ENCODE measurements at places on chromosomes 7 and 10. TPM values are rescaled to one million over a fixed set of nuclear protein-coding genes. Genes with fewer than 3 reads are reported as not detected.

Gene FAM25G
- total RNA-seq = not detected

Gene DDX56
- 93.8 TPM for total RNA-seq

Gene JCAD
- total RNA-seq = 7.8 TPM

Gene NPS
- total RNA-seq = not detected

Gene NPC1L1
- total RNA-seq = 0.04 TPM

DNA sequence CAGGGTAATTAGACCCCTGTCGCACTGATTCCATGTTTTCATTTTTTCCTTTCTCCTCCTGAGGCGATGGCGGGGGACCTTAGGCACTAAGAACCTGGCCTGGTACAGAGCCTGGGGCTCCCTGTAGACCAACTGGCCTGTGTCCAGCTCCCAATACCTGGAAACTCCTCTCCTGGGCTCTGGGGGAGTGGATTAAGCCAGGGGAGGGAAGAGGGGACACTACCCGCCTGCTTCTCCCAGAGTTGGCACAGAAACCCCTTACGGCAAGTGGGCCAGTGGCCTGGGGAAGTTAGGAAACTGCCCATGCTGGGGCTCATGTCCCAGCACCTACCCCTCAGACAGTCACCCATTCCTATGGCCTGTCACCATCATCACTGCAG, 121.6 kb downstream of the GRID1 start:
- H3K27ac ChIP-seq = no peak overlapping the region
- H3K4me3 ChIP-seq = no peak overlapping the region
- no peaks in the 10 kb centered on the region for H3K36me3 ChIP-seq
- no peaks in the 10 kb centered on the region for H3K27me3 ChIP-seq
- no peaks in the 10 kb centered on the region for H3K4me1 ChIP-seq
- no peak for DNase-seq

DNA sequence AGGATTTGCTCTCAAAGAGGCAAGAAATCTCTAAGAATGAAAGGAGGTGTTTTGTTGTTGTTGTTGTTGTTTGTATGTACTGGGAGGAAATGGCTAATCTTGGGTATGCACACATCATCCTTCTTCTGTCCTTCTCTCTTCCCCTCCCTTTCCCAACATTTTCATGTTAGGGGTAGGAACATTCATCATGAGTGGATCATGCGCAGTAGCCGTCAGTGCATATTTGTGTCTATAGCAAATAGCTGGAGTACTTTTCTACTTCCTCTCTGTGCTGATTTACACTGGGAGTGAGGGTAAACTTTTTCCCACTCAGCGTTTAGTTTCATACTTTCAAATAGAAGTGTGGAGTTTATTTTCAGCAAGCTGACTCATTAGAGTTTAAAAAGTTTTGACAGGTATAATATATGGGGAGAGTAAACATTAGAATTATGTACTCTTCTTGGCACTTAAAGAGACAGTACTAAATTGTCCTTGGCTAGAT, 80.5 kb upstream of the PRKG1 start:
- no peak overlapping the region for H3K27ac ChIP-seq
- peaks cover 67% of the 10 kb centered on the region for H3K27me3 ChIP-seq
- no peaks in the 10 kb centered on the region for H3K36me3 ChIP-seq
- no peak overlapping the region for H3K4me3 ChIP-seq

- H3K27ac ChIP-seq = no peak within 1 kb of the TSS
- DNase-seq = peak; percentile 93
- peaks cover 6% of the 10 kb centered on the region for H3K4me1 ChIP-seq
- H3K27me3 ChIP-seq = no peaks in the 10 kb centered on the region
- H3K4me3 ChIP-seq = peak within 1 kb of the TSS; percentile 84
- H3K36me3 ChIP-seq = no peaks in the 10 kb centered on the region
Measured at GRCh38 chr7:100177045-100178001, at the start of the genes GPC2 and STAG3. Gene GPC2 (minus strand): TSS chr7:100177381. CDS start chr7:100177199, 182 bp downstream. Gene STAG3 (plus strand): TSS chr7:100177918. CDS start chr7:100180557, 2,639 bp downstream.

DNA sequence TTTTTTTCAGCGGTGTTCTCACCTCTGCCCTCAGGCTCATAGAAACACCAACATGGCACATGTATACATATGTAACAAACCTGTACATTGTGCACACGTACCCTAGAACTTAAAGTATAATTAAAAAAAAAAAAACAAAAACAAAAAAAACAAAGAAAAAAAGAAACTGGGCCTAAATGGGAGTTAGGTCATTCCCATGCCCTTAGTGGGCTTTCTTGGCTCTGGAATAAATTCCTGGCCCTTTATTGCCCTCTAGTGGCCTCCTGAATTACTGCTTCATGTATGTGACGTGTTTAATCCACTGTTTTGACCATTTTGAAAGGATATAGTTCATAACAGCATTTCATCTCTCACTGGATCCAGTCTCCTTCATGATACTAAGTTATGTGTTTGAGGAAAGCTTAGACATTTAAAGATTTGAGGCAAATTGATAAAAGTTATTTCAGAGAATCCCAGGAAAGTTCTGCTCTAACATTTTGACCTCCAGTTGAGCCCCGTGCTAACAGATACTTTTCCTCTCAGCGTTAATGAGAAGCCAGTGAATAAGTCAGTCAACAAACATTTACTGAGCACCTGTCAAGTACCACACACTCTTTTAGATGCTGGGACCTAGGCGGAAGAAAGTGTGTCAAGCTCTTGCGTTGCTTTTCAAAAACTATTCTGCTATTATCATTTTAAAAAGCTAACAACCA, 54.7 kb upstream of the SYPL1 start:
- H3K4me1 ChIP-seq = no peaks in the 10 kb centered on the region
- DNase-seq = peak; percentile 94
- no peak overlapping the region for H3K4me3 ChIP-seq

- no peak overlapping the region for H3K4me3 ChIP-seq
- H3K27ac ChIP-seq = no peak overlapping the region
- H3K4me1 ChIP-seq = no peaks in the 10 kb centered on the region
- no peaks in the 10 kb centered on the region for H3K27me3 ChIP-seq
Measured at GRCh38 chr7:51700593-51701215, 384.1 kb upstream of the COBL start.

DNA sequence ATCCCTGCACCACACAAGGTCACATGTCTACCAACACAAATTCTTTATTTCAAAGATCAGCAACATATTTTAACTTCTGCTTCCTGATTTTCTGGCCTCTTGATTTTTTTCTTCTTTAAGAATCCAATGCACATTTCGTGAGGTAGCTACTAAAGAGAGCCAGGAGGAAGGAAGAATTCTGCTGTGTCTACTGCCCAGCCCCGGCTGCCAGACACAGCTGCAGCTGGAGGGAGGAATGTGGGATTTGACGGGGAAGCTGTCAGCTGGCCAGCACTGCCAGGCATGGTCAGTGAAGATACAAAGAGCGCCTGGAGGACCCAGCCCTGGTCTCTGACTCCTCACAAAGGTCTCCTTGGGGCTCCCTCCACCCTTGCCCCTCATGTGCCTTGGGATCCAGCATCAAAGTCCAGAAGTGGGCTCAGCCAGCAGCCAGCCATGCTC, 6.9 kb upstream of the AOC1 start:
- H3K4me1 ChIP-seq = no peaks in the 10 kb centered on the region
- H3K4me3 ChIP-seq = no peak overlapping the region
- no peak overlapping the region for H3K27ac ChIP-seq
- no peaks in the 10 kb centered on the region for H3K36me3 ChIP-seq

DNA sequence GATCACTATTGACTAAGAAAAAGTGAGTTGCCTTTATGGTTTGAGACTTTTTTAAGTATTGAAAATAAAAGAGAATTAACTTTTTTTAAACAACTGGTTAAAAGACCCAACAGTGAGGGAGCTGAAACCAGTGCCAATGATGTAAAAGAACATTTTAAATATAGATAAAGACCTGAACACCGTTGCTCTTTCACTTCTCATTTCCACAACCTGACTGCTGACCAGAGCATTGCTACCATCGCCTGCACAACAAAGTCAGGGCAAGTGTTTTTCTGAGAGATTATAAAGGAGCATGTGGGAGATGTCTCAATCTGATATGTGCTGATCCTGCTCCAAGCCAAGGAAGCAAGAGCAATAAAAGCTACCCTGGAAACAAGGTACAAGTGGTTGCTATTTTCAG, 34.7 kb downstream of the IMMP2L start:
- H3K4me1 ChIP-seq = peaks cover 33% of the 10 kb centered on the region
- no peaks in the 10 kb centered on the region for H3K27me3 ChIP-seq
- H3K36me3 ChIP-seq = no peaks in the 10 kb centered on the region

GRCh38 chr7:16347066-16347826, 74.1 kb downstream of the CRPPA start:
- no peaks in the 10 kb centered on the region for H3K27me3 ChIP-seq
- H3K36me3 ChIP-seq = no peaks in the 10 kb centered on the region
- peaks cover 29% of the 10 kb centered on the region for H3K4me1 ChIP-seq
- no peak overlapping the region for H3K4me3 ChIP-seq
- H3K27ac ChIP-seq = peak overlapping the region; percentile 39
- DNase-seq = peak; percentile 15

DNA sequence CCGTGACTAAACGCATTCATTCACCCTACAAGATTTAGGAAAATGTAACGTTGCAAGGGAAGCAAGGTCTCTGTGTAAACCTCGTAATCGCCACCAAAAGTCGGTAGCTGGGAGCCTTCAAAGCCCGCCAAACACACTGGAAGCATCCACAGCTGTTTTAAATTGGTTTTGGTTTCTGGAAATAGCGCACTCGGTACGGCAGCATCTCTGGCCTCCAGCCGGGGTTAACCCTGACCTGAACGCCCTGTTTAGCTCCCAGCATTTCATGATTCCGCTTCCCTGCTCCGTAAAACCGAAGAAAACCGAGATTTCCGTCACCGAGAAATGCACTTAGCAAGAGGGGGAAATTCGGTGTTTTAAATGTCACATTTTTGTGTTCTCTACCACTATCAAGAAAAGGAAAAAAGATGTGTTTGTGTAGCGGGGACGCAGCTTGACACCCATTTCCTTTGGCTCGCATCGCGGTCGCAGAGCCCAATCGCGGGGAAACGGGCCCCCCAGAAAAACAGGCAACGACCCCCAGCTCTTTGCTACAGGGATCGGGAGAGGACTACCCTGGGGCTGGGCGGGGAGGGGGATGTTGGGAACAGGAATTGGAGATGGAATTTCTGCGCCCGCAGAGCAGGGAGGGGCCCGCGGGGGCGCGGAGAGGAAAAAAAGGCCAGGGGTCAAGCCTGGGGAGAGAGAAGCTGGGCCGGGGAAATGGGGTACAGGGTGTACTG, 646 bp downstream of the SGCE start:
- no peak for DNase-seq
- H3K36me3 ChIP-seq = no peaks in the 10 kb centered on the region
- H3K27me3 ChIP-seq = no peaks in the 10 kb centered on the region
- peaks cover 21% of the 10 kb centered on the region for H3K4me1 ChIP-seq

- no peak overlapping the region for H3K27ac ChIP-seq
- no peaks in the 10 kb centered on the region for H3K27me3 ChIP-seq
- no peak overlapping the region for H3K4me3 ChIP-seq
- peaks cover 12% of the 10 kb centered on the region for H3K4me1 ChIP-seq
- no peak for DNase-seq
Measured at GRCh38 chr10:122277526-122278136, 6.5 kb downstream of the BTBD16 start.

- no peak overlapping the region for H3K27ac ChIP-seq
- no peak for DNase-seq
- peaks cover 82% of the 10 kb centered on the region for H3K36me3 ChIP-seq
- H3K4me1 ChIP-seq = peaks cover 11% of the 10 kb centered on the region
- no peaks in the 10 kb centered on the region for H3K27me3 ChIP-seq
- H3K4me3 ChIP-seq = no peak overlapping the region
Measured at GRCh38 chr7:43630482-43630881, 47.6 kb downstream of the STK17A start.

- H3K36me3 ChIP-seq = no peaks in the 10 kb centered on the region
- peak overlapping the region; percentile 22 for H3K4me3 ChIP-seq
- H3K4me1 ChIP-seq = peaks cover 16% of the 10 kb centered on the region
- no peaks in the 10 kb centered on the region for H3K27me3 ChIP-seq
Measured at GRCh38 chr7:83677180-83677866, 28.4 kb upstream of the SEMA3E start.

- peak overlapping the region; percentile 93 for H3K27ac ChIP-seq
- H3K4me1 ChIP-seq = peaks cover 40% of the 10 kb centered on the region
- H3K27me3 ChIP-seq = no peaks in the 10 kb centered on the region
- no peaks in the 10 kb centered on the region for H3K36me3 ChIP-seq
- no peak overlapping the region for H3K4me3 ChIP-seq
- DNase-seq = peak; percentile 82
Measured at GRCh38 chr10:114520453-114520852, 116.2 kb upstream of the AFAP1L2 start.

GRCh38 chr7:86448856-86449255, 194.9 kb upstream of the GRM3 start:
- H3K27me3 ChIP-seq = peaks cover 17% of the 10 kb centered on the region
- no peak overlapping the region for H3K27ac ChIP-seq
- no peaks in the 10 kb centered on the region for H3K36me3 ChIP-seq

- peaks cover 41% of the 10 kb centered on the region for H3K27me3 ChIP-seq
- no peak for DNase-seq
- H3K4me1 ChIP-seq = no peaks in the 10 kb centered on the region
- no peaks in the 10 kb centered on the region for H3K36me3 ChIP-seq
- H3K27ac ChIP-seq = no peak overlapping the region
Measured at GRCh38 chr10:118633786-118634185, 38.3 kb upstream of the PRLHR start.

Measured in PC-3 (cell line).